Activated CD4-positive, alpha-beta T cell treated with anti-CD3 and anti-CD28 coated beads, Interleukin-2, Interleukin-6, amounts not matched to agents 100 ng/mL and 50 ng/mL, durations not matched to agents 16 hours and 8 hours (primary cell): ENCODE measurements at places on chromosomes 2 and 18.

- DNase-seq = no peak
Observed at GRCh38 chr2:36677386-36677785, 19.1 kb upstream of the VIT start.

- DNase-seq = no peak
Observed at GRCh38 chr18:32383050-32383819, 87.4 kb downstream of the GAREM1 start.

- DNase-seq = peak; percentile 72
Observed at GRCh38 chr2:39141334-39142271, 20.8 kb upstream of the SOS1 start.

DNA sequence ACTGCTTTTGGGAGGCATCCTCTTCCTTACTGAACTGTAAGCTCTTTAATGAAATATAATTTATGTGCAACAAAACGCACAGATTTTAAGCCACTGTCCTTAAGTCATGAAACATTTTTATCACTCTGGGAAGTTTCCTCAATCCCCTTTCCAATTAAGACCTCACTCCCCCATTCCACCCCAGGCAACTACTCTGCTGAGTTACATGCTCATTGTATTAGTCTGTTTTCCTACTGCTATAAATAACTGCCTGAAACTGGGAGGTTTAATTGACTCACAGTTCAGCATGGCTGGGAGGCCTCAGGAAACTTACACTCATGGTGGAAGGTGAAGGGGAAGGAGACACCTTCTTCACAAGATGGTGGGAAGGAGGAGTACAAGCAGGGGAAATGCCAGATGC is 46.5 kb upstream of the KCNE4 start:
- DNase-seq = no peak

GRCh38 chr2:12787891-12788801 is 71.4 kb downstream of the TRIB2 start:
- no peak for DNase-seq

GRCh38 chr2:63764630-63765029 is 77.1 kb upstream of the UGP2 start:
- DNase-seq = no peak

- no peak for DNase-seq
Observed at GRCh38 chr2:165898381-165898780, 55.2 kb downstream of the TTC21B start.

DNA sequence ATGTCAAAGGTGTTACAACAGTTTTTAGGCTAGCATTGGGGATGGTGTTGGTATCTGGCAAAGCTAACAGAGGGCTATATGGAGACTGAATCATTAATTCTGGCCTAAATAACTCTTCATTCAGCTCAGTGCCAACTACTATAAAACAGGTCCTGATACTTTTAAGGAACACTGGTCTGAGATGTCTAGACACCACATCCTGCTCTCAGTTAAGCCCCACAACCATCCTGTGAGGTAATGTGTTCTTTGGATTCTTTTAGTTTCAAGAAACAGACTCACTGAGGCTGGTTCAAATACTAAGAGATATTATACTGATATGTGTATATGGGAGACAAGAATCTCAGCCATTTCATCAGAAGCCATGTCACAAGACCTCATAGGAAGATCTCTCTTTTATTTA is 14.2 kb upstream of the HK2 start:
- DNase-seq = no peak

GRCh38 chr2:141021611-141022010 is 1109.2 kb downstream of the LRP1B start:
- no peak for DNase-seq

DNA sequence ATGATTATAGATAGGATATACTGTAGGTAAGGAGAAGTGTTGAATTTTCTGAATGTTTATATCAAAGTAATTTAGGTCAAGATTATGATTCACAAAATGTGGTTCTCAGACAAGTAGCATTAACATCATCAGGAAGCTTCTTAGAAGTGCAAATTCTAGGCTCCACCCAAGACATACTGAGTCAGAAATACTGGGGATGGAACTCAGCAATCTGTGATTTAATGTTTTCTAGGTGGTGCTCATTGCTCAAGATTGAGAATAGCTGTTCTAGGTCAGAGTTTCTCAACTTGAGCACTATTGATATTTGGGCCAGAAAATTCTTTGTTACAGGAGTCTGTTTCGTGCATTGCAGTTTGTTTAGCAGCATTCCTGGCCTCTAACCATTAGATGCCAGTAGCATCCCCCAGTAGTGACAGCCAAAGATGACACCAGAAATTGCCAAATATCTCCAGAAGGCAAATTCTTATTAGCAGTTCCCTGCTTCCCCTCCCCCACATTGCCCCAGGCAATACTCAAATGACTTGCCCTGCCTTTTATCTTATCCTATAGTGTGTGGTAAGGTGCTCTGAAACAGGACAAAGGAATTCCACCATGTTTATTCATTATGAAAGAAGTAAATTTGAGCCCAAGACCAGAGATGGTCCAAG is 1001.2 kb downstream of the DPP10 start:
- no peak for DNase-seq
